Left ventricle myocardium inferior (tissue), 1 donor: ENCODE measurements at places on chromosomes 2 and 18.

DNA sequence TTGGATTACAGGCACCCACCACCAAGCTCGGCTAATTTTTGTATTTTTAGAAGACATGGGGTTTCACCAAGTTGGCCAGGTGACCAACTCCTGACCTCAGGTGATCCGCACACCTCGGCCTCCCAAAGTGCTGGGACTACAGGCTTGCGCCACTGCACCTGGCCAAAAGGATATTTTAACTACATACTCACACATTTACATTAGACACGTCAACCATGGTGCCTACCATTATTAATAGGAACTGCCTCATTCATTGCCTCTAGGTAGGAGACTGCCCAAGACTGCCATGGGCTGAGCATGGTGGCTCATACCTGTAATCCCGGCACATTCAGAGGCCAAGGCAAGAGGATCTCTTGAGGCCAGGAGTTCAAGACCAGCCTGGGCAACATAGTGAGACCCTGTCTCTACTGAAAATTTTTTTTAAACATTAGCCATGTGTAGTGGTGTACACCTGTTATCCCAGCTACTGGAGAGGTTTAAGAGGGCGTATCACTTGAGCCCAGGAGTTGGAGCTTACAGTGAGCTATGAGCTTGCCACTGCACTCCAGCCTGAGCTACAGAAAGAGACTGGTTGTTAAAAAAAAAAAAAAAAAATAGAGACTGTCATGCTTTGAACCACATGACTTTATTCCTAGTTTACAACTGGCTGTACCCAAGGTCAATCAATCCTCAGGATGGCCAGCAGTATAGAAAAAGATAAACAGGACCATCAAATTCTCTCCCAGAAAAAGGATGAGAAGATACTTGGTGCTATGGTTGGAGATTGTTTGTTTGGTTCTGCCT lies 31.1 kb upstream of the EPC2 start:
- peak overlapping the region; percentile 69 for H3K27ac ChIP-seq
- DNase-seq, result no peak
- no peak overlapping the region for H3K4me3 ChIP-seq
- no peaks in the 10 kb centered on the region for H3K27me3 ChIP-seq

GRCh38 chr2:215900843-215901242 lies 112.5 kb downstream of the MREG start:
- DNase-seq, result no peak
- H3K36me3 ChIP-seq, result no peaks in the 10 kb centered on the region
- no peak overlapping the region for H3K27ac ChIP-seq

DNA sequence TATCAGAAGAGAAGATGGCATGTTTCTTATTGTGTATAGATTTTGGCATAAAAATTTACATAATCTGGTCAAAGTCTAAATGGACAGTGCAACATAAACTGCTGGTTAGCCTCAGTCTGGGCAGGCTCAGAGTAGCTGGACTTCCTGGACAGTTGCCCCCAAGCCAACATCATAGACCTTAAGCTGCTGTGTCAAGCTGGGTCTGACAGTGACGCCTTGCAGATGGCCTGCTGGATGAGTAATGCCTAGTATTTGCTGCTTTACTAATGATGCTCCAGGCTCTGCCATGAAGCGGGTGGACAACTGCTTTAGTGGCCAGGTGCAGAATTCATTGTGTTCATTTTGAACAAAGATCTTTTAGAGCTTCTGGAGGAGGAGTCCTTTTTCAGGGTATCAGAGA lies 603.7 kb upstream of the ZEB2 start:
- H3K27me3 ChIP-seq, result no peaks in the 10 kb centered on the region
- DNase-seq, result peak; percentile 68
- H3K4me3 ChIP-seq, result no peak overlapping the region
- no peaks in the 10 kb centered on the region for H3K36me3 ChIP-seq
- no peaks in the 10 kb centered on the region for H3K4me1 ChIP-seq

DNA sequence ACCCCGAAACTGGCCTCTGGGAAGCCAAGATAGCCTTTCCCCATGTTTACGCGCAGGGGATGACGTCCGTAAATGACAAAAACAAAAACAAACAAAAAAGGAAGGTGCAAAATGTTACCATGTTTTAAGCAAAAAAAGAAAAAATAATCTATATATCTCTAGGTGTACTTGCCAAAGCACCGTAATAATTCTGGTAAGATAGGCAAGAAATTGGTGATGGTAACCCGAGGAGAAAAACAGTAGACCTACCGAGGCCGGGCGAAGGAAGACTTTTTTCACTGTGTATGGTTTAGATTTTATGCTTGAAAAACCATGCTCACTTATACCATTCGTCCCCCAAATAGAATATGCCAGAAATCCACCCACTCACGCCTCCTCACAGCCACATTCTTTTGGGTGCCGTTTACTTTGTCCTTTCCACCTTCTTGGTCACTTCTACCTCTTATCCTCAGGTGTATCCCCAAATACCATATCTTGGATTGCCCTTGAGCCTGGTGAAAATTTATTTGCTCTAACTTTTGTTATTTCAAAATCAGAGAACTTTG lies 8.0 kb downstream of the GATA6 start:
- peak overlapping the region; percentile 100 for H3K27ac ChIP-seq
- peaks cover 43% of the 10 kb centered on the region for H3K36me3 ChIP-seq
- no peaks in the 10 kb centered on the region for H3K27me3 ChIP-seq
- DNase-seq, result no peak

- no peaks in the 10 kb centered on the region for H3K36me3 ChIP-seq
- DNase-seq, result no peak
- H3K4me1 ChIP-seq, result no peaks in the 10 kb centered on the region
- H3K27ac ChIP-seq, result no peak overlapping the region
Measured at GRCh38 chr2:19484736-19485135, 126.3 kb upstream of the OSR1 start.

DNA sequence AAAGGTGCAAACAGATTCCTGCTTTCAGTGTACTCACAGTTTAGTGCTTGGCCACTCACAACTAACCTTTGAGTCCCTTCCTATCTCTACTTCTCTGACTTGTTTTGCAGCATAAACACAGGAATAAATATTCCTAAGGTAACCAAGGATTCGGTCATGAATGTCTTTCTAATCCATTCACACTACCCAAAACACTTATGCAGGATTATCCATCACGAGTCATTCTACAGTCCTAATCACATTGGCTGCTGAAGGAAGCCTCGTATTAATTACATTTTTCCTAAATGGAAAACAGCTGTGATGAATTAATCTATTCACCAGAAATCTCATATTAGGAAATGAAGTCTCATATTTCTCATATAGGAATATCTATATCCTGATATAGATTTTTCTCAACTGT lies 16.3 kb downstream of the RDH14 start:
- H3K27me3 ChIP-seq, result no peaks in the 10 kb centered on the region
- no peak overlapping the region for H3K4me3 ChIP-seq
- H3K27ac ChIP-seq, result no peak overlapping the region
- peaks cover 30% of the 10 kb centered on the region for H3K4me1 ChIP-seq
- DNase-seq, result no peak

GRCh38 chr2:64526034-64526433 lies 1.9 kb downstream of the AFTPH start:
- peak overlapping the region; percentile 98 for H3K4me3 ChIP-seq
- H3K4me1 ChIP-seq, result peaks cover 58% of the 10 kb centered on the region
- no peak for DNase-seq
- no peaks in the 10 kb centered on the region for H3K27me3 ChIP-seq
- peak overlapping the region; percentile 97 for H3K27ac ChIP-seq

GRCh38 chr2:95025406-95026319 lies at the start of gene MAL:
Gene MAL, plus strand, starts transcription at chr2:95025708. Its CDS starts 85 bp downstream, at chr2:95025793.
- H3K36me3 ChIP-seq, result no peaks in the 10 kb centered on the region
- H3K4me1 ChIP-seq, result peaks cover 26% of the 10 kb centered on the region
- peaks cover 100% of the 10 kb centered on the region for H3K27me3 ChIP-seq
- DNase-seq, result no peak

GRCh38 chr2:63642946-63643345 lies 54.2 kb downstream of the MDH1 start:
- no peak overlapping the region for H3K27ac ChIP-seq
- no peaks in the 10 kb centered on the region for H3K27me3 ChIP-seq
- H3K36me3 ChIP-seq, result no peaks in the 10 kb centered on the region
- no peak for DNase-seq
- no peak overlapping the region for H3K4me3 ChIP-seq

DNA sequence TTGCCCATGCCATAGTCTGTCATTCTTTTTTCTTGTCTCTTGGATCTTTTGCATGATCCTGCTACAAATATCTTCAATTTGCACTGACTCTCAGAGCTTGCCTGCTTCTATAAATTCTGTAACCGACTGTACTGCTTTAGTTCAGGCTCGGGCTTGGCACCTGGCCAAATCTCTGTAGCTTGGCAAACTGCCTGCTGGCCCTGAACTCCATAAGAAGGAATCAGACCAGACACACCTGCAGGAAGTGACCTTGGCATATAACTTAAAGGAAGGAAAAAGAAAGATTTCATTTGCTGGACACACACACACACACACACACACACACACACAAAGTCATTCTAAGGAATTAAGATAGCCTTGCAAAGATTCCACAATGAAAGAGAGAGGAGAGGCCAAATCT lies 291.2 kb upstream of the DDX18 start:
- H3K4me1 ChIP-seq, result peaks cover 14% of the 10 kb centered on the region
- H3K4me3 ChIP-seq, result no peak overlapping the region
- no peaks in the 10 kb centered on the region for H3K27me3 ChIP-seq
- no peaks in the 10 kb centered on the region for H3K36me3 ChIP-seq
- peak; percentile 66 for DNase-seq
- H3K27ac ChIP-seq, result no peak overlapping the region

DNA sequence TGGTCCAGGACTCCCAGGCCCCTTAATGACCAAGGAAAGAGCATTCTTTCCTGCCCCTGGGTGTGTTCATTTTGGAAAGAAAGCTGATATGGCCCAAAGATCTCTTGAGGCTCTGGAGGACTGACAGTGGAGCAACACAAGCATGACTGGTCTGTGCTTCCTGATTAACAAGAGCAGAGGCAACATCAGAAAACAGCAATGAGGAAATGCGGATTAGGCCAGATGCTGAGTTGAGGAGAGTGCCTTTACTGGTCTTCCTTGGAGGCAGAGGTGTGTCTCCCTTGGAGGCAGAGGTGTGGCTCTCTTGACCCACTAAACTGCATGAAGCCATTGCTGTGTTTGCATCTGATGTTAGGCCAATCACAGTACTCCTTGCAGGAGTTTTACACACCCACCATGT lies 19.9 kb downstream of the IL36B start:
- H3K4me3 ChIP-seq, result no peak overlapping the region
- DNase-seq, result no peak
- H3K36me3 ChIP-seq, result no peaks in the 10 kb centered on the region
- peaks cover 45% of the 10 kb centered on the region for H3K27me3 ChIP-seq
- no peak overlapping the region for H3K27ac ChIP-seq
- H3K4me1 ChIP-seq, result no peaks in the 10 kb centered on the region

DNA sequence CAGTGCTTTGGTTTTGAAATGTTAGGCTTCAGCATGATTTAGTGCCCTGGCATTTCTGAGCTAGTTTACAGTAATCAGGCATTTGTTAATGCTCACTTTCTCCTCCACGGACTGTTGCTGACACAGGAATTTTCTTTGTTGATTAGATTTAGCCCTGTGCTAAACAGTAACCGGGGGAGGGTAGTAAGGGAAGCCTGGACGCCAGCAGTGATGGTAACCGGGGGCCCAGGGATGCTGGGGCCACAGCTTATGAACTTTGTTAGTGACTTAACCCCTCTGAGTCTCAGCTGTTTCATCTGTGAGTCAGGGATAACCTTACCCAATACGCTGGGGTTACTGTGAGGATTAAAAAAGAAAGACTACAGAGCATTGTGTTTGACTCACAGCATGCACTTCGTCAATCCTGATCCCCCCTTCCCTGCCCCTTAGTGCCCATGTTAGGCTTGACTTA lies 33.5 kb downstream of the KLHL29 start:
- H3K27ac ChIP-seq, result no peak overlapping the region
- no peak for DNase-seq
- H3K27me3 ChIP-seq, result peaks cover 10% of the 10 kb centered on the region
- H3K4me1 ChIP-seq, result no peaks in the 10 kb centered on the region
- no peak overlapping the region for H3K4me3 ChIP-seq

DNA sequence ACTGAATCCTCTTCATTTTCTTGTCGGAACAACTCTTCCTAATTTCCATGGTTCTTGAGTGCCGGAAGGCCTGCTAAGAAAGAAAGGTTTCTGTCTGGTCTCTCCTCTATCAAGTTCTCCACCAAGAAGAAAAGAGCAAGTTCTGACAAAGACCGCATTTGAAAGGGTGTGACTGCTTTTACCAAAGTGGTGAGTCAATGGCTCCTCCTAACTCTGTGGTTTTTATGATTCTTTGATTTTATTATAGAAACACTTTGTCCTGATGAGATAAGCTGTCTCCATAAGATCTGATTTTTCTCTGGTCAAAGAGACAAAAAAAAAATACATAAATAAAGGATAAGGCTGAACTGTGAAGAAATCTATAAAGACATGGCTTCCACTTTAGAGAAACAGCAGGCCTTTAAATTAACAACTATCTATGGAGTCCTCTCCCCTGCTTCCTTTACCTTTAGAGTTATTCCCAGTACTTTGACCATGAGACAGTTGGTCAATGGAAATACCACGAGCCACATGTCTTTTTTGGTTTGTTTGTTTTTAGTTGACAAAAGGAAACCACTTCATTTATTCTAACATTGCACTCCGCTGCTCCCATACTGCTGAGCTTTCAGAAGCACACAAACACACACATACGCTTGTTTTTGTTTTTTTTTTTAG lies 67.7 kb downstream of the REL start:
- DNase-seq, result no peak
- H3K27me3 ChIP-seq, result no peaks in the 10 kb centered on the region
- no peaks in the 10 kb centered on the region for H3K4me1 ChIP-seq
- H3K27ac ChIP-seq, result no peak overlapping the region
- peaks cover 45% of the 10 kb centered on the region for H3K36me3 ChIP-seq

DNA sequence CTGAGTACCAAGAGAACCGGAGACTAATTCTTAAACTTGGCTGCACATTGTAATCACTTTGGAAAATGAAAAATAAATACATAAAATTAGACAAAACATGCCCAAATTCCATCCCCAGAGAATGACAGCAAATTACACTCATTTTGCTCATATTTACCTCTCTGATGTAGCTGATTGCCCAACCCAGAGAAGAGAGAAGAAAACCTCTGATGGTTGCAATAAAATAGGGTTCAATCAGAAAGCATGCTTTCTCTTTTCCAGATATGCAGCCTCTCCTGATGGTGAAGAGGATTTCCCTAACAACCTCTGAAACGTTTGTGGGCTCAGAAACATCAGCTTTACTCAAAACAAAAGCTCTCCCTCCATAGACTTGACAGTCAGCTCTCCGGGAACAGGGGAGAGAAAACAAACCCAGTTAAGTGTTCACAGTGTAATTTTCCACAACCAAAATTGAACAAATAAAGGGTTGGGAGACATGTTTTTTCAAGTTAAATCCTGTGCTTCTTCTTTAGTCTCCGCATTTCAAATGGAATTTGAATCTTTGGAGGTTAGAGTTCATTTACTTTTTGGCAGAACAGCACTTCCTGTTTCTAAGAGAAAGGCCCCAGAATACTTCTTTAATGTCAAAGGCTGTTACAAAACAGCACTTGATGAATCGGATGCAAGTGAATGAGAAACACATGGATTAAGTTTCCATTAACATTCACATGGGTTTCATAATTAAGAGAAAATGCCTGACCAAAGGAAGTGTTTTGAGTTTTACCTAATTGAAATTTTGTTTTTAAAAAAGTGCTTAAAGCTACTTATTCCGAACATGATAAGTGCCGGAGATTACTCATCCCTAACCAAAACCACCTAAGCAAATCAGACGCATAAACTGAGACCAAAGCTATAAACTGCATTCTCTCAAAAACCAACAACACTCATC lies 570.1 kb upstream of the SYT4 start:
- no peak for DNase-seq
- peaks cover 4% of the 10 kb centered on the region for H3K4me1 ChIP-seq
- H3K4me3 ChIP-seq, result no peak overlapping the region
- no peaks in the 10 kb centered on the region for H3K27me3 ChIP-seq
